Occipital lobe (tissue), 3 donors: ENCODE measurements at places on chromosomes 1 and 21. TPM values are rescaled to one million over a fixed set of nuclear protein-coding genes. Genes with fewer than 3 reads are reported as not detected.

Gene CD52
- 1.1 TPM for total RNA-seq

Gene SLC22A15
- total RNA-seq, result 11.4 TPM

Gene MAN1A2
- 127 TPM for total RNA-seq

Gene TAL1
- total RNA-seq, result 1.6 TPM

Gene DAB1
- 45.4 TPM for total RNA-seq

Gene TESK2
- total RNA-seq, result 1.9 TPM

Gene PLA2G2D
- total RNA-seq, result not detected

Gene ACKR1
- 0.62 TPM for total RNA-seq

Gene MROH9
- total RNA-seq, result not detected

Gene AMPD1
- not detected for total RNA-seq

Gene TSPEAR
- not detected for total RNA-seq

Gene LCE3D
- not detected for total RNA-seq

Gene CNIH3
- 18.2 TPM for total RNA-seq

Gene ZNF593OS
- total RNA-seq, result not detected

Gene GPR37L1
- total RNA-seq, result 1.1 TPM

Gene C1orf87
- total RNA-seq, result 0.31 TPM

Gene ZMYM4
- total RNA-seq, result 108 TPM

Gene CSF1
- total RNA-seq, result 3.9 TPM

Gene ZNF683
- not detected for total RNA-seq

Gene S100A7
- not detected for total RNA-seq

Gene ATF6
- total RNA-seq, result 31.0 TPM

Gene RAB25
- not detected for total RNA-seq

Gene LCE2A
- total RNA-seq, result not detected

Gene SPRR2F
- total RNA-seq, result not detected

Gene LAMTOR5
- total RNA-seq, result 37.7 TPM

Gene FCN3
- total RNA-seq, result not detected

Gene POU2F1
- total RNA-seq, result 34.6 TPM

Gene CLCNKB
- 0.16 TPM for total RNA-seq

Gene LIPI
- total RNA-seq, result not detected

Gene NHLH2
- total RNA-seq, result 1.7 TPM

Gene PGBD5
- 25.6 TPM for total RNA-seq

Gene SYDE2
- total RNA-seq, result 2.3 TPM

Gene TMIGD3
- 2.0 TPM for total RNA-seq

Gene ZFYVE9
- 85.6 TPM for total RNA-seq

Gene PCAT6
- not detected for total RNA-seq

Gene NUP210L
- under 0.01 TPM for total RNA-seq

Gene SPRR3
- 1.6 TPM for total RNA-seq

Gene CLCNKA
- total RNA-seq, result not detected

Gene LAMC2
- total RNA-seq, result 0.16 TPM

Gene SMCP
- not detected for total RNA-seq

Gene NKAIN1
- total RNA-seq, result 33.4 TPM

Gene SELE
- 0.94 TPM for total RNA-seq

Gene RNF223
- not detected for total RNA-seq

Gene HES3
- total RNA-seq, result not detected

Gene COL6A2
- total RNA-seq, result 37.1 TPM

Gene PTPN7
- 0.16 TPM for total RNA-seq

Gene NBPF6
- not detected for total RNA-seq

Gene SPRR2G
- total RNA-seq, result not detected

Gene C1orf50
- total RNA-seq, result 10.0 TPM

Gene OR2AK2
- 0.78 TPM for total RNA-seq

Gene SORT1
- total RNA-seq, result 48.2 TPM

Gene NTPCR
- 16.4 TPM for total RNA-seq

Gene PGLYRP4
- not detected for total RNA-seq
